Cortex of kidney (tissue), 1 donor: ENCODE measurements at places on chromosomes 16 and 17.

DNA sequence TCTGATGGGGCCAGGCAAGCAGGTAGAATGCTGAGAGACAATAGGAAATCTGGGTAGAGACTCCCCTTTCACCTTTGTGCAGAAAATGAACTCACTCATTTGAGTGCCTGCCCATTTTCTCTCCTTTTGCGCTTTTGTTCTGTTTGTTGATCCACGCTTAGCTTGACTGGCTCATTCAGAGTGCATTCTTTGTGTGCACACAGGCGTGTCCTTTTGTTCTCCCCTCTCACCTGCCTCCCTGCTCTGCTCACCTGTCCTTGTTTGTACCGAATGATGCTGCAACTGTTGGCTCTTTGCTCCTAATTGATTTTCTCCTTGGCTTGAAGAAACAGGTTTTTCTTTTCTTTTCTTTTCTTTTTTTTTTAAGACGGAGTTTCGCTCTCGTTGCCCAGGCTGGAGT, 15.8 kb downstream of the PGS1 start:
- no peak for DNase-seq

- DNase-seq = no peak
These were observed 10.1 kb downstream of the MPO start for GRCh38 chr17:58270476-58271215.

DNA sequence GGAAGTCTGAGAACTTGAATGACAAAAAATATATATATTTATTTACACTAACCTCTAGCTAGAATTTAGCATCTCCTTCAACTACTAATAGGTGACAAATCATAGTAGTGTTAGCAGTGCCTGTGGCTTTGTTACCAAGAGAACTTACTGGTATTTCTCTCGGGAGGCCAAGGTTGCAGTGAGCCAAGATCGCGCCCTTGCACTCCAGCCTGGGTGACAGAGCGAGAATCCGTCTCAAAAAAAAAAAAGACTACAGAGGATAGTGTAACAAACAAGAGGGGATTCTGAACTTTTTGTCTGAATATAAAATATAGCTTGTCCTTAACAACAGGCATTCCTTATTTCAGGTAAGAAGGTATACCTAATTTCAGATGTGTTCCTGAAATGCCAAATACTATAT, 1.3 kb upstream of the SUZ12 start:
- DNase-seq = no peak

DNA sequence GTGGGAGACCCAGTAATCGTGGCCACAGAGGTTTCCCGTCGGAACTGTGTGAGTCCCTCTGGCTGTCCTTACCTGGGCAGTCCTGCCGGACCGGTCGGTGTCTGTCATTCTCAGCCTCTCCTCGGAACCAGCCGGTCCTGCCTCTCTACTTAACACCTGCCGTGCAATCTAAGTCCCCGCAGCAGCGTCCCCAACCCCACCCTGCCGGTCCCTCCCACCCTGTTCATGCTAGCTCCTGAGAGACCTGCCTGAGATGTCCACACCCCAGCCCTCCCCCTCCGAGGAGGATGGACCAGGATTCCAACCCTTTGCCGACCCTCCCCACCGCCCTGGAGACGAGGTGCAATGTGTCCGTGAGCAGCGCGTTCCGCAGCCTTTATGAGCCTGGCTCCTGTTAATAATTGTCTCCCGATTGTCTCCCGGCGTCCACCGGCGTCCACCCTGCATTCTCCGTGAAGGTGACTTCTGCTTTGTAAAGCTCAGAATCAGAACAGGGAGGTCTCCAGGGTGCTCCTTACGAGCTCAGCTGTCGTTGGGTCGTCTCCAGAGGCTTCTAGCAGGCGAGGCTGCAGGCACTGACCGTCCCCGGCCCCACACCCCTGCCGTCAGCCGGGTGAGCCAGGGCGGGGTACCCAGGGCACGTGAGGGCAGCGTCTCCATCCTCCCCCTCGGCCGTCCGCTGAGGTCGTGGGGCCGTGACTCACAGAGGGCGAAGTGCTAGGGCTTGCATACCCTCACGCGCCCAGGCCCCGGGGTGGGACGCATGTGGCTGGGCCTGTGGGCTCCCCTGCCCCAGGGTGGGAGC, 10.1 kb downstream of the METRNL start:
- no peak for DNase-seq

GRCh38 chr17:60554377-60554788, 28.3 kb upstream of the APPBP2 start:
- no peak for DNase-seq

DNA sequence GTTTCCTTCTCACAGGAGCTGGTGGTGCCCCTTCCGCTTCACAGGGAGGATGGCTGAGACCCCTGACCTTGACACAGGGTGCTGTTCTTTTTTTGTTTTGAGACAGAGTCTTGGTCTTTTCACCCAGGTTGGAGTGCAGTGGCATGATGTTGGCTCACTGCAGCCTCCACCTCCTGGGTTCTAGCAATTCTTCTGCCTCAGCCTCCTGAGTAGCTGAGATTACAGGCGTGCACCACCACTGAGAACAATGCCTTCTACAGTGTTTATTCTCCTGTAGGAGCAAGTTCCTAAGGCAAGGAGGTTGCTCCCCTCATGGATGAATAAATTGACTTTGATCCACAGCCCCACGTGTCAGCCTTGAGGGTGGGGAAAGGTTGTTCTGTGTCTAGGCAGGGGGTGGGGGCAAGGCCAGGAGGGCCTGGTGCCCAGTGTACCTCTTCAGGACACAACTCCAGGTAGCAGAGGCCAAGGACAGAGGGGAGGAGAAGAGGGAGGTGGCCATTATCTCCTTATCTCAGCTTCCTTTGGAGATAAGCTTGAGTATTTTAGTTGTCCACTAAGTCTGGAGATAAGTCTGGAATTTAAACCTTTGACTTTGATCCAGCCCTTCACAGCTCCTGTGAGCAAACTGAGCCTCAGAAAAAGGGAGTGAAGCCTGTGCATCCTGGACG, 159.4 kb downstream of the SEC14L1 start:
- DNase-seq = no peak

GRCh38 chr17:1713160-1713877, 3.1 kb upstream of the TLCD2 start:
- no peak for DNase-seq

DNA sequence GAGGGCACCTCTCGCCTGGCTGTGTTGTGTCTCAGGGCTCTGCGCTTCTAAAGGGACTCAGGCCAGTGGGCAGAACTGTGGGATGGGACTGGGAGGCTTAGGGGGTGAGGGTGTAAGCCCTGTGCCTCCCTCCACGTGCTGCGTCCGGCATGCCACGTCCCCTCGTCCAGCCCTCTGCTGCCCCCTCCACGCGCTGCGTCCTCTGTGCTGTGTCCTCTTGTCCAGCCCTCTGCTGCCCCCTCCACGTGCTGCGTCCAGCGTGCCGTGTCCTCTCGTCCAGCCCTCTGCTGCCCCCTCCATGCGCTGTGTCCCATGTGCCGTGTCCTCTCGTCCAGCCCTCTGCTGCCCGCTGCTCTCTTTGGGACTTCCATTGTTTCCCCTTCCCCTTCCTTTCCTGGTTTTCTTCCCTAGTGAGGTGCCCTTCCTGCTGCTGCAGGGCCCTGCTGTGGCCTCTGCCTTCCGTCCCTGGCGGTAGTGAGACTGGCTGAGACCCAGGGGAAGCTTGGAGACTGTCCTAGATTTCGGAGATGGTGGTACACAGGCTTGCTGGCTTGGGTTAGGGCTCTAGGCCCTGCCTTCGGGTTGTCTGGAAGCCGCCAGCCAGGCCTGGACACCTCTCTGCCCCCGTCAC, 6.4 kb upstream of the ZNF750 start:
- no peak for DNase-seq

- no peak for DNase-seq
These were observed 13.8 kb upstream of the ABCC3 start for GRCh38 chr17:50620858-50621257.

DNA sequence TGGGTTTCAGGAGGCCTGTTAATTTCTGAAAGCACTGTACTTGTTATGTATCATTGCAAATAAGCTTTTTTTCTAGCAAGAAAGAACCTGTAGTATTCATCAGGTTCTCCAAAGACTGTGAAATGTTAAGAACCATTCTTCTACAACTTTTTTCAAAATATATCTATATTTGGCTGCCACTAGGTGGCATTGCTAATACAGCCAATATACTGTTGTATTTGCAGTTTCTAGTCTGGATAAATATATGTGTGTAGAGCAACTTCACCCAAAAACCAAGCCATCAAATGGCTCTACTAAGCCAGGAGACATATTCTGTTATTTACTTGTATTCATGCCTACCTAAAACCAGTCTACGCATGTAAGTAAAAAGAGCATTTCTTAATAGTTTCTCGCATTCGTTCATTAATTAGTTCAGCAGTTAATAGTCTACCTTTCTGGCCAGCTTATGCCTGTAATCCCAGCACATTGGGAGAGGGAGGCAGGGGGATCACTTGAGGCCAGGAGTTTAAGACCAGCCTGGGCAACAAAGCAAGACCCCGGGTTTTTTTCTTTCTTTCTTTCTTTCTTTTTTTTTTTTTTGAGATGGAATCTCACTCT, 39.5 kb downstream of the VMP1 start:
- no peak for DNase-seq

DNA sequence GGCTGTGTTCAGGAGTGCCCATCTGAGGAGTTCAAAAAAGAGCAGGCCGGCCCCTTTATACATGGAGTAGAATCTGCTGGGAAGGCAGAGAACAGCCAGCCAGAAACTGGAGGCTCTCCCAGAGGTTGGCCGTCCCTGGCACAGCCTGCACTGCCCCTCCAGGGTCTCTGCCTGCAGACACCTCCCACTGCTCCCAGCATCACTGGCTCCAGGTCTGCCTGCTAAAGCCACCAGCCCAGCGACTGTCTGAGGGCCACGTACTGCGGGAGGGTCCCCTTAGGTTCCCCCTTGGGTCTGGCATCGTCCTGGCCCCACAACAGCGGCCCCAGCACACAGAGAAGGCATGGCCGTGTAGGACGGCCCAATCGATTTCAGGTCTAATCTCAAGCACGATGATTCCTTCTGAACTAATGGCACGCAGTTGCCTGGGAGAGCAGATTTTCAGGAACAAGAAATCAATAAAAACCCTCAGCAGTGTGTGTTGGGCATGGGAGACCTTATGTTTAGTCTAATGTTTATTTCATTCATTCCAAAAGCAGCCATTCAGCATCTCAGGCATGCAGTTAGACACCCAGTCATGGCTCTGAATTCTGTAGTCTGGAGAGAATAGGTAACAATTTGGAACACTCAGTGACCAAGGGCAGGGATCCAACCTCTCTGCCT, 95.6 kb downstream of the PGS1 start:
- no peak for DNase-seq

DNA sequence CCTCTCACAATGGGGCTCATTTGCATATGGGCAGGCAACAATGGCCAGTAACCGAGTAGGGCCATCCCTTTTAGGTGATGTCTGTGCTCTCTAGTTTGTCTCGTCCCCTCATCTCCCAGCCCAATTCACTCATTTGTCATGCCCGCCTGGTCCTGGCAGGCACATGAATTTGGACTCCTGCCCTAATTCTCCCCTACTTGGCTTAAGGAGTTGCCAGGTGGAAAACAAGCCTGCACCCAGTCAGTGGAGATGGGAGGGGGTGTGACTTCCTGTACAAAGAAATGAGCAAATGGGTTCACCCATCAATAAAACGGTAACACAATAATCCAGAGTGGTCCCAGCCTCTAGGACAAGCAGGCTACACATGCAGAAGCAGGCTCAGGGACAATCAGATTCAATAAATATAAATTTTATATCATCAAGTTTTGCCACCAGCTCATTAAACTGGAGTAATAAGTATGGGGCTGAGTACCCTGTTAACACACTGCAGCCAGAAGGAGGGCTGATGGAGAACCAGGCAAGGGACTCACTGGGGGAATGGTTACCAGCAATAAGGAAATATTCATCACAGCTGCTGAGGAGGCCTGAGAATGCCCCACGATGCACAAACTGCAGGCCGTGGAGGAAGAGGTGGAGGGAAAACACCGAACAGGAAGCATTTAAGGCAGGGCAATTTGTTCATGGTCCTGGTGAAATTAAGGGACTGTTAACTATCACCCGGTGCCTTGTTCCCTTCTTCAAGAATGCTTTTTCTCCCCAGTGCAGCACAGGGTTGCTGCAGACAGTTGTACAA, 84.4 kb upstream of the GPRC5B start:
- DNase-seq = no peak

DNA sequence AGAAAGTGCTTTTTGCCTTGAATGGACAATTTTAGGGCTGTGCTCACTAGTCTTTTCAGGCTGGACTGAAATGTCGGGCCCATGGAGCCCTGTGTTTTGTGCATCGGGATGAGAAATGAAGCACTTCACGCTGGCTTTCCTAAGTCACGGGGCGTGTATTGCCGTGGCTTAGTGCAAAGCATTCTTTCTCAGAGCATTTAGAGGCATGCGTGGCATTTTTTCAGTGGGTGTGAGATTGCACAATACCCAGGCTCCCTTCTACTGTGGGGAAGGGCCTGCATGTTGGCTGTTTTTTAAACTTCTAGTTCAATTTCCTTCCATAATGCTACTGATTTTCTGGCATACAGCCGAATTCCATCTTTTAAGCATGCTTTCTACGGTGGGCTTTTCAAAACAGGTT, 12.6 kb upstream of the POLR3E start:
- no peak for DNase-seq

GRCh38 chr17:18248300-18248731, 10.2 kb downstream of the FLII start:
- DNase-seq = no peak

DNA sequence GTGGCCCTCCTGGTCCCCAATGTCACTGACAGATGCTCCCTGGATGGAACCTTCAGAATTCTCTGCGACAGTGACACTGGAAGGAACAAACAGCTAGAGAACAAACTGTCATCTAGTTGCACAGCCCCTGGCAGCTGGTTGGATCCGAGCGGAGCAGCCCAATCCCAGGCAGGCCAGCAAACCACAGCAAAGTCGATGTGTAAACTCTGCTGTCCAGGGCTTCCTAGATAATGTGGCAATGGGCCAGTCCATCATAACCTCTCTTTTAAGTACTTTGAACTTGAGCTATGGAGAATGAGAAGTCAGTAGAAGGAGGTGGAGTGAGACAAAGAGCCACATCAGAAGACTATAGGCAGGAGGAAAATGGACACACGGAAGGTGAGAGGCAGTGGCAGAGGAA, 323.0 kb downstream of the CBLN1 start:
- no peak for DNase-seq

- DNase-seq = no peak
These were observed 7.8 kb downstream of the CLCN7 start for GRCh38 chr16:1466968-1467521.

- no peak for DNase-seq
These were observed 3.4 kb upstream of the CMTM4 start for GRCh38 chr16:66699898-66700297.

DNA sequence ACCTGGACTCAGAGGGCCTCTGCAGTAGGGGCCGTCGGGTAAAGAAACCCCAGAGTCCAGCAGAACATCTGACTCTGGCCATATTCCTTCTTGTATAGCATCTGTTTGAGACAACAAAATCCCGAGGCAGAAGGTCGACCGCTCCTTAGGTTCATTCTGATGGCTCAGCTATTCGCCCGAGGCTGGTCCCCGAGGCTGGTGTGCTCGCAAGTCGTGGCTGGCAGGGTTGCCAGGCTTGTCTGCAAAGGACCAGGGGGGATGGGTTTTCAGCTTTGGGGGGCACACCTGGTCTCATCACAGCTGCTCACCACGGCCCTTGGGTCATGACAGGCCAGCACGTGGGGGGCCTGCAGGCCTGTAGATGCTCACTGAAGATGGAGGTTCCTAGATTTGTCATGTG, 119.1 kb downstream of the BANP start:
- DNase-seq = no peak

- DNase-seq = no peak
These were observed 6.5 kb upstream of the QRICH2 start for GRCh38 chr17:76314392-76315227.

- no peak for DNase-seq
These were observed 4.0 kb downstream of the SLC16A13 start for GRCh38 chr17:7039832-7040231.
